ENCODE measurements at places on chromosomes 13 and 19. TPM values are rescaled to one million over a fixed set of nuclear protein-coding genes. Genes with fewer than 3 reads are reported as not detected.

- DNase-seq, result no peak
Measured at GRCh38 chr19:41309180-41310032, 566 bp upstream of the CCDC97 start.

Gene MYCBP2
- 70.6 TPM for polyA plus RNA-seq

DNA sequence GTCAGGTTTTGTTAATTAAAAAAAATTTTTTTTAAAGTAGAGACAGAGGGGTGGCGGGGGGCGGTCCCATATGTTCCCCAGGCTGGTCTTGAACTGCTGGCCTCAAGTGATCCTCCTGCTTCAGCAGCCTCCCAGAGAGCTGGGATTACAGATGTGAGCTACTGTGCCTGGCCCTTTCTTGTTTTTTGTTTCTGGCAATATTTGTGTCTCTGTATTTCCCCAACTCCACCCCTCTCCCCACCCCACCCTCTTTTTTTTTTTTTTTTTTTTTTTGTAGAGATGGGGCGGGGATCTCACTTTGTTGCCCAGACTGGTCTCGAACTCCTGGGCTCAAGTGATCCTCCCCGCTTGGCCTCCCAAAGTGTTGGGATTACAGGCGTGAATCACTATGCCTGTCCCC is 600 bp upstream of the CAPN12 start:
- DNase-seq, result no peak

DNA sequence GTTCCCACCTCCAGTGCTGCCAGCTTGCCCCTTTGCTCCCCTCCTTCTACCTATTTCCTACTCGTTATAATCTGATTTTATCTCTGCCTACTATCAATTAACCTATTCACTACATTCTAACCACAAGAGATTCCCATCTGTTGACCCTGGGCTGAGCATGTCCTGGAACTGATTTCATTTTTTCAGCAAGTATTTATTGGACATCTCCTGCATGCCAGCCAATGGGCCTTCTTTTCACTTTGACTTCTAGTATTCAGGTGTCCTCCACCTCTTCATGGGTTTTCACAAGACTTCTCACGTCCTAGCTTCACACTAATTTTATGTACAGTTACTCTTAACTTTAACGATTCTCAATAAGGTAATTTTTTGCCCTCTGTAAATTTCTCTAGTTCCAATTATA is 282.7 kb upstream of the KLHL1 start:
- DNase-seq, result no peak

Gene ZNF865
- 11.8 TPM for polyA plus RNA-seq

- DNase-seq, result no peak
Measured at GRCh38 chr13:23709536-23709935, 139.3 kb downstream of the TNFRSF19 start.

DNA sequence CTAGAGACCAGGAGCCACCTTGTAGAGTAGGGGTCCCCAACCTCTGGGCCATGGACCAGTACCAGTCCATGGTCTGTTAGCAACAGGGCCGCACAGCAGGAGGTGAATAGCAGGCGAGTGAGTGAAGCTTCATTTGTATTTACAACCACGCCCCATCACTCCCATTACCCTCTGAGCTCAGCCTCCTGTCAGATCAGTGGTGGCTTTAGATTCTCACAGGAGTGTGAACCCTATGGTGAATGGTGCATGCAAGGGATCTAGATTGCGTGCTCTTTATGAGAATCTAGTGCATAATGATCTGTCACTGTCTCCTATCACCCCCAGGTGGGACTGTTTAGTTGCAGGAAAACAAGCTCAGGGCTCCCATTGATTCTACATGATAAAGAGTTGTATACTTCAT is 303.6 kb downstream of the KCNRG start:
- DNase-seq, result no peak

DNA sequence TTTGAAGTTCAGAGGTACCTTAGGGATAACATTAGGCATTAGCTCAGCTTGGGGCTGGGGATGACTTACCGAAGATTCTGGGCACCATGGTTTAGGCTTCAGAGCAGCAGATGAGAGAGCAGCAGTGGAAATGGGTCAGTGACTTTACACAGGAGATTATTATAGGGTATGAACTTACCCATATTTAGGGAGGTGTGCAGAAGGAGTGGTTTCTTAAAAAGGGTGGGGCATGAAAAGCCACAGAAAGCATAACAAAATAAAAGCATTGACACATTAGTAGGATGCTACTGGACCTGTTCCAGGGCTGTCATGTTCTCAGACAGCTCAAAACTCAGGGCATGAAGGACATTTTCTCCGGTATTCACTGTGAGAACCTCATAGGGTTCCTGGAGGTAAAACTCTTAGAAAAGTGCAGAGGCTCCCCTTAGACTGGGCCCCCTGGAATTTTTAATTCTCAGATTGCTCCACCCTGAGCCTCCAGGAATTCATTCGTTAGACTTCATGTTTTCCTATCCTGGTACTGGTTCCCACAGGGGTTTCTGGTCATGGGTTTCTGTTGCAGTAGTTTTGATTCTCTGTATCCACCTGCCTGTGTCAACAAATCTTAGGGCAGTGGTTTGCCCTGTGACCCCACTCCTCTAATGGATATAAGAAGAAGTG is 20.7 kb downstream of the IGFL1 start:
- DNase-seq, result no peak

DNA sequence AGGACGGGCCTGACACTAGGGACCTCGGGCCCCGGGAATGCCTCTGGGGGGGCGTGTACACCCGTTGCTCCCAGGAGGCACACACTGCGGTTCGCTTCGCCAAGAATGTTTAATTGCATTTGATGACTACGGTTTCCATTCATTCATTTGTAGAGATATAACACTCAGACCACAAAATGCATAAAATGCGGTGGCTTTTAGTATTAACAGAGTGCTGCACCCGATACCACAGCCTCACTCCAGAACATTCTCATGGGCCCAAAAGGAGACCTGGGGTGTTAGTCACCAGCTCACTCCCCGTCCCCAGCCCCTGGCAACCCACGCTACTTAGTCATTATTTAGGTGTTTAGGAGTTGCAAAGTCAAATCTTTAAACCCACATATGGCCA is 21.8 kb downstream of the HCN2 start:
- DNase-seq, result no peak

- DNase-seq, result no peak
Measured at GRCh38 chr13:96398486-96398885, 308.6 kb downstream of the HS6ST3 start.

Gene KL
- polyA plus RNA-seq, result 34.5 TPM

Data from renal cortex interstitium (tissue), 15 donors.